ENCODE measurements at places on chromosomes 7 and 10.

DNA sequence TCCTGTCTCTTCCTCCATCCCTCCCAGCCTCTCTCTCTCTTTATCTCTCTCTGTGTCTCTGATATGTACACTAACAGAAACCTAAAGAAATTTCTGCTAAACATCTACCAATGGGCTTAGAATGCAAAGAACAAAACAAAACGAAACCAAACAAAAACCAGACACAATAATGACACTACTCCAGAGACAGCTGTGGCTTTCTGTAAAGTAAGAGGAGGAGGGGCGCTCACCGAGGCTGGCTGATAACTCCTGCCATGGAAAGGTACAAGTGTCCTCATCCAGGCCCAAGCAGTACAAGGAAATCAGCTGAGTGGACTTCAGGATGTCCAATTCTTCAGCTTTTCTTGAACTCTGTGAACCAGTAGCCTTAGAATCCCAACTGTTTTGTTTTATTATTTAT is 70.4 kb upstream of the FZD8 start:
- no peak for DNase-seq

GRCh38 chr10:100710151-100710871 is 35.1 kb upstream of the PAX2 start:
- DNase-seq = no peak

DNA sequence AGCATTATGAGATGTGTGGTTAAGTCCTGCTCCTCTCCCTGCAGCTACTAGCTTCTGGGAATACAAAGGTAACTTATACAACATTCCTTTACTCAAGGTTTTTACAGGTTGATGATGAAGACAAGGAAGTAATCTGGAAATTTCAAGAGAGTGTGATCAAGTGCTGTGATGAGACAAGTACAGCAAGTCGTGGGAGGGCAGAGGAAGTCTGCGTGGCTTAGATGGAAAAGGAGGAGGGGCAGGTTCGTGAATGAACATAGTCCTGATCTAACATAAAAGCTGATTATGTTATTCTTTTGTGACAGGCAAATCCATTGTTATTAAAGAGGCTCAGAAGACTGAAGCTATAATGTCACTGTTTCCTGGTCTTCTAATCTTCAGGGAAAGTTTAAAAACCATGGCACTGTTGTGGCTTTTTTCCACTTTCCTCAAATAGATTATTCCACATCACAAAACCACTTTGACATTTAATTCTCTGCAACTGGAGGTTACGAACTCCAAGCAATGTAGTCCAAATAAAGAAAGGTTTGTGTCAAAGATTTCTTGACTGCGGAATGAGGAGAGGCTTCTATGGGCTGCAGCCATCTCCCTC is 84.1 kb downstream of the CPXM2 start:
- DNase-seq = no peak

DNA sequence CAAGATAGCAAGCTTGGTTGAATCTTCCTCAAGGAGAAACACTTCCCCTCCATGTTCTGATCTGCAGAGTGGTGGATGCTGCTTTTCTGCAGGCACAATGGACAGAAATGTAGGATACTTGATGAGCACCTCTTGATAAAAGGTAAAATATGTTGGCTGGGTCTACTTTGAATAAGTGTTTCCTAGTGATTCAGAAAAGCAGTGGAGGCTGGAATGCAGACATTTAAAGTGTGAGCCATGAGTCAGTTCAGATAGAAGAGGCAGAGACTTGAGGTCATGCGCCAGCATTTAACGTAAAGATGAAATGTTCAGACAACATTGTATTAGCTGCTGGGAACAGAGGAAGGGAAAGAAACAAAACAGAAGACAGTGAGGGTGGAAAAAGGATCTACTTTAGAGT is 403.1 kb downstream of the ADRA2A start:
- no peak for DNase-seq

DNA sequence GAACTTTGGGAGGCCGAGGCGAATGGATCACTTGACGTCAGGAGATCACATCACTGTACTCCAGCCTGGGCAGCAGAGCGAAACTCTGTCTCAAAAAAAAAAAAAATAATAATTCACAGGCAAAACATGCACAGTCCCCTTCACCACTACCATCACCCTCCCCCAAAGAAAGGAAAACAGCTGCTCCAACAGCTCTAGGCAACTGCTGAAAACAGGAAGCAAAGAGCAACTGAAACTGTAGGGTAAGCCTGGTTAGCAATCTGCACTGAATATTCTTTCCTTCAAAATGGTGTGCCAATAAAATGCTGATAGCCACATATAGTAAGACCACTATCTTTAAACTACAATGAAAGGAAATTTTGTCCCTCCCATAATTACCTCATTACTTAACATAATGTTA is 11.8 kb downstream of the NT5C2 start:
- no peak for DNase-seq

GRCh38 chr7:17690030-17690429 is 250.3 kb downstream of the SNX13 start:
- DNase-seq = no peak

DNA sequence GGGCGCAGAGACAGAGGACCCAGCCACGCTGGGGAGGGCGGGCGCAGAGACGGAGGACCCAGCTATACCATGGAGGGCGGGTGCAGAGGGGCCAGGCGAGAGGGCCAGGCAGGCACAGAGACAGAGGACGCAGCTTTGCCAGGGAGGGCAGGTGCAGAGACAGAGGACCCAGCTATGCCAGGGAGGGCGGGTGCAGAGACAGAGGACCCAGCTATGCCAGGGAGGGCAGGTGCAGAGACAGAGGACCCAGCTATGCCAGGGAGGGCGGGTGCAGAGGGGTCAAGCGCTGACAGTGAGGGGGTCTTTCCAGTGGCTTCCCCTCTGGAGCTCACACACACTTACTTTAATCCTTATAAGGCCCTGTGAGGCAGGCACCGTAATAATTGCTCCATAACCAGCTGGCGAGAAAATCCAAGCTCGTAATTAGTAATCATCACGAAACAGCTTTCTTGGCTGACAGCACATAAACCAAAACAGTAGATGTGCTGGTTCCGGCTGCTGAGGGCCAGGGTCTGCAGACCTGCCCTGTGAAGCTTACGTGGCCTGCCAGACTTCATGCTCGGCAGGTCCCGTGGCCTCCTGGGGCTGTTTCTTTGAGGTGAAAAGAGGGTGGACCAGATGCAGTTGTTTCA is 137.2 kb downstream of the VIPR2 start:
- no peak for DNase-seq

GRCh38 chr7:42978496-42978895 is 46.3 kb downstream of the MRPL32 start:
- no peak for DNase-seq

GRCh38 chr7:41491883-41492471 is 210.9 kb downstream of the INHBA start:
- no peak for DNase-seq

DNA sequence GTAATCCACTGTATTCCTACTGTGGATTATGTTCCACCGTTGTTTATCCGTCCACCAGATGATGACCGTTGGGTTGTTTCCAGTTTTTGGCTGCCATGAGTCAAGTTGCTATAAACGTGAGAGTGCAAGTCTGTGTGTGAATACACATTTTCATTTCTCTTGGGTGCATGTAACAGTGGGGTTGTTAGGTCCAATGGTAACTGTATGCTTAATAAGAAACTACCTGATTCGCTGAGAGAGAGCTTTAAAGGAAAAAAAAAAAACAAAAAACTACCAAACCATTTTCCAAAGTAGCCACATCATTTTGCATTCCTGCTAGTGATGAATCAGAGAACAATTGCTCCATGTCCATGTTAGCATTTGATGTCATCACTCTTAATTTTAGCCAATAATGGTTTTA is 15.9 kb downstream of the UBN2 start:
- DNase-seq = no peak

DNA sequence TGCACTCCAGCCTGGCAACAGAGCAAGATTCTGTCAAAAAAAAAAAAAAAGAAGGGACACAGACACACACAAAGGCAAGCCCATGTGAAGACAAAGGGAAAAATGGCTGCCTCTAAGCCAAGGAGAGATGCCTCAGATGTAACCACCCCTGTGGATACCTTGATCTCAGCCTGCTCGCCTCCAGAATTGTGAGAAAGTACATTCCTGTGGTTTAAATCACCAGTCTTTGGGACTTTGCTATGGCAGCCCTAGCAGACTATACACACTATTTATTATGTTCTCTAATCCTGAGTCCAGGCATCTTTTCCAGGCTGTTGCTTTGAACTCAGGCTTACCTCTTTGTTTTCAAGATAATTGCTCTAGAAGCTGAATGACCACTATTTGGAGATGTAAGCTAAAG is 494.3 kb downstream of the GALNT17 start:
- DNase-seq = no peak

GRCh38 chr7:4883033-4883371 is 514 bp downstream of the RADIL start:
- DNase-seq = no peak

DNA sequence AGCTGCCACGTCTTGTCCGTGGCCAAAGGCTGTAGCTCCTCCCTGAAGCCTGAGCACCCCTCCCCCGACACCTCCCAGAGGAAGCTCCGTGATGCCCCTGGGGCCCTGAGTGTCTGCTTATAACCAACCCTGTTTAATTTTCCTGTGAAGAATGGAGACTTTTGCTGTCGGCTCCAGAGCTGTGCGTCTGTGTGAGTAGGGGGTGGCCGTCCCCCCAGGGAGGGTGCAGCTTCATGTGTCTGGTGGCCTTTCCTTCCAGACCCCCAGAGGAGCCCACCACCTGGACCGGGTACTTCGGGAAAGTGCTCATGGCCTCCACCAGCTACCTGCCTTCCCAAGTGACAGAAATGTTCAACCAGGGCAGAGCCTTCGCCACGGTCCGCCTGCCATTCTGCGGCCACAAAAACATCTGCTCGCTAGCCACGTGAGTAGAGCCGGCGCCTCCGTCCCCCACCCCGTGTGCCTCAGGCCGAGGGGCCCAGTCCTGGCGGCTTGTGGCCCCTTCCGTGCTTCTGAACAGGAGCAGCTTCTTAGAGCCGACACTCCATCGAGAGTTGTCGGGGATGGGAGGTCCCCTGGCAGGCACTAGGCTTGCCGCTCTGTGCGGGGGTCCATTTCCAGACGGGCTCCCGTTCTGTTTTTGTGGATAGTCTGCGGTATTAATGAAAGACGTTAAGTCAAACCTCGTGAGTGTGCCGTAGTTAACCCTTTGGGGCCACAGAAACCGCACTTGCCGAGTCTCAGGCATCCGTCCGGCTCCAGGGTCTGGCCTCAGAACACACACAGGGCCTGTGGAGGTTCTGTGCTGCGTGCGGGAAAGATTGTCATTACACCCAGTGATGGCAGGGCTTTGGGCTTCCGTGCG is 37.1 kb downstream of the WIPI2 start:
- DNase-seq = no peak

DNA sequence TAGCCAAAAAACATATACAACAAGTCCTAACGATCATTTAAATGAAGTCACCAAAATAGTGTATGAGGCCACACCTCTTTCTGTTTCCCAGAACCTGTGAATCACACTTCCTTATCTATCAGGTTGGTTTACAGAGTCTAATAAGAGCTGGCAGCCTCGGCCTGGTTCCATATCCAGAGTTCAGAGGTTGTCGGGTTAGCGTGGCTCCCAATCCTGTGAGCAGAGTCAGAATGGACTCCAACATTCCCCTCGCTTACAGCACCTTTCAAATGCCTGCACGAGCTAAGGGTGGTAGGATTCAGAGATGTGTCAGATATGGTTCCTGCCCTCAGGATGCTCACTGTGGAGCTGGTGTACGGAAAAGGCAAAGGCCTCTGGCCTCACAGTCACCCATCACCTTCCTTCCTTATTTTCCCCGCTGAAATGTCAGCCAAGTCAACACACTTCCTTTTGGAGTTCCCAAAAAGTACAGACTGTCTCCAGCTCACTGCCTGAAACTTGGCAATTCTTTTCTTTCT is 6.0 kb downstream of the IL15RA start:
- DNase-seq = no peak

GRCh38 chr7:122831436-122831835 is 54.8 kb downstream of the CADPS2 start:
- DNase-seq = no peak

DNA sequence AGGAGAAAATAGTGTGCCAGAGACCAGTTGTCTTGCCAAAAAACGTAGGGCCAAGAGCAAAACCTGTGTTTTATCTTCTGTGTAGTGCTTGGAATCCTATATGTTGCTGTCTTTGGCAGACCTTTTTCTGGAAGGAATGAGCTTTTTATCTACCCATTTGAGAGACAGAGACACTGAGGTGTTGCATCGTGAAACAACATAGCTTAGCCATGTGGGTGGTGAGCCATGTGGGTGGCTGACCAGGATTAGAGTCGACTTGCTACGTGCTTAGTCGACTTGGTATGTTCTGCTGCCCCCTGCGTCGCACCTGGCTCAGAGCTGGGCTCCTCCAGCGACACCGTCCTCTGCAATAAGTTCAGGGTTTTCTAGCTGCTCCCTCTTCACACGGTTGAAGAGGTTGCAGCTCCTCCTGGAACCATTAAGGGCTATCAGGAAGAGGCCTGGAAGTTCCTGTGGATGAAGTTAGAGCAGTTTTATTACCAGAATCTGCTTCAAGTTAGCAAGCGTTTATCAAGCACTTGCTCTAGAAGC is 175.8 kb downstream of the SH2D4B start:
- DNase-seq = no peak

DNA sequence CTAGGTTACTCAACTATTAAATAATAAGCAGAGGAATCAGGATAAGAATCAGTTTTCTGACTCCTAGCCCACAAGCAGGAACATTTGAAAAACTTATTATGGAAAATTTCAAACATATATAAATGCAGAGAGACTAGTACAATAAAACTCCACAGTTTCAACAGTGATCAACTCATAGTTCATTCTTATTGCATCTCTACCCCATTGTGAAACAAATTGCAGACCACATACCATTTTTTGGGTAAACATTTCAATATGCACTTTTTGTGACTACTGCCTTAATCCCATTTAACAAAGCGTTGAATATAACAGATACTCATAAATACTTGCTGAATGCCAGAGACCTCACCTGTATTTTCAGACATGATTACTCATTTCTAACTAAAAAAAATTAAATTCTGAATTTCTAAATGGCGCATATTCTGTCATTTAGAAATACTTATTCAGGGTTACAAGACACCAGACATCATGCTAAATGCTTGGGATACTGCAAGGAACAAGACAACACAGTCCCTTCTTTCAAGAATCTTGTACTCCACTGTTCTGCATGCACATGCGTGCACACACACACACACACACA is 11.4 kb downstream of the CDK6 start:
- DNase-seq = no peak

- no peak for DNase-seq
Observed at GRCh38 chr7:127437837-127438236, 45.3 kb upstream of the ZNF800 start.

DNA sequence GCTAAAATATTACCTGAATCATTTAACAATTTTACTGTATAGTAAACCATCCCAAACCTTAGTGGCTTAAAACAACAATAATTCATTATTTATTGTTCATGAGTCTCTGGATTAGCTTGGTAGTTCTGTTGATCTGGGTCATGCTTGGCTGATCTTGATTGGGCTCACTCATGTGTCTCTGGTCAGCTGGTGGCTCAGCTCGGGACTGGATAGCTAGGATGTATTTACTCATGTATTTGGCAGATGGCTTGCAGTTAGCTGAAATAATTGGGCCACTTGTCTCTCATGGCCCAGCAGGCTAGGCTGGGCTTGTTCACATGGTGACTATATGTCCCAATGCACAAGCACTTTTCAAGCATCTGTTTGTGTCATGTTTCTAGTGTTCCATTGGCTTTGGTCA is 262.8 kb downstream of the BBS9 start:
- DNase-seq = peak; percentile 80

GRCh38 chr7:7820939-7821338 is 102.5 kb upstream of the RPA3 start:
- no peak for DNase-seq

Measured in NCI-H2081 treated with DMSO at 0.1 percent for 48 hours (cell line).